Memory B cell (primary cell): ENCODE measurements at places on chromosomes 6 and 20.

DNA sequence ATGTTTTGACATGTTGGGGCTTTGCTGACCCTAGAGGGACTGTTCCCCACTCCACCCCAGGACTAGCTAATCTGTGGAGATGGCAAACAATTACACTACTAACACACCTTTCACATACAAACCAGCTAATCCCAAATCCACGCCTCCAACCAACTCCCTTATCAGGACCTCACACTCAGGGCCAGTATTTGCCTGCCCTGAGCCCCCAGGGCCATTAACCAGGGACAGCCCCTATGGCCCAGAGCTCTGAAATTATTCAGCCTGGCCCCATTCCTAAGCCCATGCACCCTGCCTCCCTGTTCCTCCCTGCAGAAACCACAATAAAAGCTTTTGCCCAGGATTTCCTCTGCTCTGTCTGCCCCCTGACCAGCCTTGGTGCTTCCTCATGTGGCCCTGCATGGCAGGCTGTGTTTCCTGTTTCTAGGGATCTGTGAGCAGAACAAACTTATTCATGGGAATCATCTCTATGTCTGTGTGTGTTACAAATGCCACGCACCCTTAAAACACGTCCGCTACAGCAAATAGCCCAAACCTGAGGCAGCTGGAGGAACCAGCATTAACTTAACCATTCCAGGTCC, 121.2 kb downstream of the PXDC1 start:
- no peak for DNase-seq

DNA sequence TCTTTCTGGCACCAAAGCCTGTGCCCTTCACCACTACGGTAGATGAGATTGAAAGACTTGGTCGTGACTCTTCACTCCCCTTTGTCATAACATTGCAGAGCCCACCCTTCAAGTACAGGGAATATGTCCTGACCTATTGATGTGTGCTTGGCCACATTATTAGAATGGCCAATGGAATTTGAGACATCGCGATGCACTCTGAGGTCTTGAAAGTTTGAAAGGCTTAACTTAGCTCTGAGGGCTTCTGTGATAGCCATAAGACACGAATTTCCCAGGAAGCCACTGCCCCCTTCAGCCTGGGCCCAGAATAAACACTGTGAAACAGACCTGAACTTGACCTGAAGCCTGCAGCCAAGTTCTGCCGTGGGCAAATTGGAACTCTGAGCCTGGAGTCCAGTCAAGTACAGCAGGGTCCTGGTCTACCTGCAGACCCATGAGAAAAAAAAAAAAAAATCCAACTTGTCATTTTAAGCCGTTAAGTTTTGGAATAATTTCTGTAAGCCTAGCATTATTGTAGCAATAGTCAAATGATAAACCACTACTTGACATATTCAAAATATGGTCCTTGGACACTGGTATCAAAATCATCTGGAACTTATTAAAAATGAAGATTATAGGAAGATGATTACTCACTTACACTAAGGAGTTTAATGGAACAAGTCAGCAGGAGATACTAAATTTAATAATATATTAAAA, 36.9 kb upstream of the TRAF3IP2 start:
- DNase-seq = no peak

DNA sequence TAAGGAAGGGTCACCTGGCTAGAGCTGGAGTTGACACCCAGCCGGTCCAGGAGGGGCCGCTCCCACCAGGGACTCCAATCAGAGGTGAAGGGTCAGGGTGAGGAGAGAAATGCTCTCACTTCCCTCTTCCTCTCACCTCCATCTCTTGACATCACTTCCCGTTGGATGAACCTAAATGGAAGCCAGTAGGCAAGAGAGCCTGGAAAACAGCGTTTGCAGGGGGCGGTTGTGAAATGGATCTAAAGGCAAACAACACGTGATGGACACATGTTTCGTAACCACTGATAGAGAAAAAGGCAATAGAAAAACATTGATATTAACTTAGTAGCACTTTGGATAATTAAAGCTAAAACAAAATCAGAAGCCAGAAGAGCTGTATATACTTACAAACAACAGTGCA, 105.6 kb upstream of the FOXA2 start:
- DNase-seq = no peak

- no peak for DNase-seq
Observed at GRCh38 chr20:8851446-8851845, 217.4 kb upstream of the PLCB4 start.

DNA sequence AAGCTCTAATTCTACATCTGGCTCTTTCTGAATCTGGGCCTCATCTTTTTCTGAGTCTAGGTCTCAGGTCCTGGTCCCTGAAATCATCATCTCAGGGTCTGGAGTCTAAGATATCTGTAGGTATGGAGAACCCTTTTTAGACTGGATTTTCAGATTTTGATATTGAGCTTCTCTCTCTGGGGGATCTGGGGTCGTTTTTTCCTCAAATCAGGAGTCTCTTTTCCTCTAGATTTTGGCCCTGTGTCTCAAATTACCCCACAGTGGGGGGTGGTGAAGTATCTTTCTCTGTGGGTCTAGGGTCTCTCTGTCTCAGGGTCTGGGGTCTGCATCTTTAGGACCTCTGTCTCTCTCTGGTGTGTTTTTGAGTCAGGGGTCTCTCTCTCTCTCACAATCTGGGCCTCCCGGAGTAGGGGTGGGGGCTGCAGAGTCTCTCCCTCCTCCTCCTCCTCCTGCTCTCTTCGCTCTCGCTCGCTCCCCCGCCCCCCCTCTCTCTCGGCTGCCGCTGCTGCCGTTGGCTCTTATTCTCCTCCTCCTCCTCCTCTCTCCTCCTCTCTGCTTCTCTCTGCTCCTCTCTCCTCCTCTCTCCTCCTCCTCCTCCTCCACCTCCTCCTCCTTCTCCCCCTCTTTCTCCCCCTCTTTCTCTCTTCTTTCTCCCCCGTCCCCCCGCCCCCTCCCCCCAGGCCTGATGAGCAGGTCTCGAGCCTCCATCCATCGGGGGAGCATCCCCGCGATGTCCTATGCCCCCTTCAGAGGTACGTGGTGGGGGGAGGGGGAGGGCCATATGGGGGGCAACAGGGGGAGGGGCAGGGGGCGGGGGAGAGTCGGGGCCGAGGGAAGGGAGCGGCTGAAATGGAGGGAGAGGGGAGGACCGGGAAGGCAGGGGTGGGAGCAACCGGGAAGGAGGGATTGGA, at the start of gene SYNGAP1:
Gene SYNGAP1 (plus strand): TSS at position 486 of the 911 bp plus-strand sequence. CDS start 200 bp downstream, at position 686.
- no peak for DNase-seq

- DNase-seq = no peak
Observed at GRCh38 chr6:22825210-22825609, 255.8 kb downstream of the HDGFL1 start.

- DNase-seq = peak; percentile 59
Observed at GRCh38 chr20:32278199-32278643, 770 bp downstream of the KIF3B start.

DNA sequence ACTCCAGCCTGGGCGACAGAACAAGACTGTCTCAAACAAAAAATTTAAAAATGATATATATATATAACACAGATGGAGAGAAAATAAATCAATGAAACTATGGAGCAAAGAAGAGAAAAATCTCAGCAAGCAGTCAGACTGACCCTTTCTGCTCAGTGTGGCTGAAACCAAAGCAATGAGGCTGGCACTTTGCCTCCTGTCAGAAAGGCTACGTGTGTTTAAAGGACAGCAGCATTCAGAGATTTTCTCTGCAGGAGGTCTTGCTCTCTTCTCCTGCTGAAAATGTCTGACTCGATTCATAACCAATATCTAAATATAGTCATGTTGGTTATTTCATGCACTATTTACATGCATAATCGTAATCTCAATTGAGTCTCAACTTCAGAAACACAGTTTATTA, 527.0 kb upstream of the JARID2 start:
- no peak for DNase-seq

DNA sequence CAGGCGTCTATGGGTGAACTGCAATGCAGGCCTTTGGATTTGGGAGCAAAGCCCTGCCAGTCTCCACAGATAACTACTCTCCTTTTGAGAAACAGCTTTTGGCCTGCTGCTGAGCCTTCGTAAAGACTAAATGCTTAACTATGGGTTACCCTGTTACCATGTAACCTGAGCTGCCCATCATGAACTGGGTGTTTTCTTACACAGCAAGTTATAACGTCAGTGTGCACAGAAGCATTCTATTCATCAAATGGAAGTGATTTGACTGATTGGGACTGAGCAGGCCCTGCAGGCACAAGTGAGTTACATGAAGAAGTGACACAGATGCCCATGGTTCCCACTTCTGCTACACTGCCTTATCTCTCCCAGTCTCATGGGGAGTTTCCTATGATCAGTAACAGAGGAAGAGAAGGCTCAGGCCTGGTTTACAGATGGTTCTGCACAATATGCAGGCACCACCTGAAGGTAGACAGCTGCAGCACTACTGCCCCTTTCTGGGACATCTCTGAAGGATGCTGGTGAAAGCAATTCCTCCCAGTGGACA, 319.1 kb downstream of the CD83 start:
- DNase-seq = no peak

DNA sequence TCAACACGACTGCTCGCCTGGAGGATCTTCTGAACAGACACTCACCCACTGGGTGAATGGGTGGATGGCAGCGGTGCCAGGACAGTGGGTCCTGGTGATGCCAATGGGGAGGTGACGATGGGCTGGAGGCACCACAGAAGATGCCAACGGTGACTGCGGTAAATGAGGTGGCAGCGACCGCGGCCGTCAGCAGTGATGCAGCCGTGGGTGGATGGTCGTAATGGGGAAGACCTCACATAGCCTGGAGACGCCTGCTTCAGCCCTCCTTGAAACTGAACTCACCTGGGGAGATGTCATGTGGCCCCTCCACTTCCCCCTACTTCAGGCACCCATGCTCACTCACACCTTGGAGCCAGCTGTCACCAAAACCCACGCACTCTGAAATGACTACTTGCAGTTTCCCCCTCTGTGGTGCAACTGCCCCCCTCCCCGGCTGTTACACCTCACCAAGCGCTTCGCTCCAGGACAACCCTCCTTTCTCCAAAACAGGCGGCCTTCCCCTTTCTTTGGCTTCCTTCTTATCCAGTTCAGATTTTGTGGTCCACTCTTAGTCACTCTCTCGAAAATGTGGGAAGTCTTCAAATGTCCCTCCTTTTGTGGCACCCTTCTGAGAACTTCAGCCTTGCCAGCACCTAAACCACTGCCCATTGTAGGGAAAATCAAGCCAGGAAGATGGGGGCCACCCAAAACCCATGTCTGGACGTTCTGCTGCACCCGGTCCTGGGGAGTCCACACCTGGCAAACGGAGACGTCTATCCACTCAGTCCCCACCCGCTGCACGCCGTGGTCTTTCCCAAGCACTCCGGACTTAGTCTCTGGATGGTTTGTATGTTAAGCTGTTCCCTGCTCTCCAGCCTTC, 10.4 kb upstream of the ABHD16B start:
- DNase-seq = no peak

- no peak for DNase-seq
Observed at GRCh38 chr6:17007749-17008148, 94.1 kb upstream of the STMND1 start.

DNA sequence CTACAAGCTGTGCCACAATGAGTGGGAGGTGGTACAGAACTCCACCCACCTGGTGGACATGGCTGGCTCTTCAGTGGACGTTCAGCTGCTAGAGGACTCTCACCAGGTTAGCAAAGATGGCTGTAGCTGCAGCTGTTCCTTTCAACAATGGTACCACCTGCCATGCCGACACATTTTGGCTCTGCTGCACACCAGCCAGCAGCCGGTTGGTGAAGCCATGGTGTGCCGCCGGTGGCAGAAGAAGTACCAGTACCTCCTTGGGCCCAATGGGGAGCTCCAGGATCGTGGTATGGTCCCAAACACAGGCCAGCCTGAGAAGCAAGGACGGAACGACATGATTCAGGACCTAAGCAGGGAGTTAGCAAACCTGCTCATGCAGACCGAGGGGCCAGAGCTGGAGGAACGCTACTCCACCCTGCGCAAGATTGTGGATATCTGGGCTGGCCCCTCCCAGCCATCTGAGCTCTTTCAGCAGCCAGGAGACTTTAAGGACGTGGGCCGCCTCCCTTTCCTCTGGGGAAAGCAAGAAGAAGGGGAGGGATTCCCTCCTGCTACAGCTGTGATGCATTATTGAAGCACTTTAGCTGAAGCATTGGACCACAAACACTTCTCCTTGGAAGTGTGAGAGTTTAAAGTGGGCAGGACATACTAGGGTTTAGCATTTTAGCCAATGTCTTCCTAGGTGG, 2.8 kb upstream of the ZSWIM1 start:
- no peak for DNase-seq

DNA sequence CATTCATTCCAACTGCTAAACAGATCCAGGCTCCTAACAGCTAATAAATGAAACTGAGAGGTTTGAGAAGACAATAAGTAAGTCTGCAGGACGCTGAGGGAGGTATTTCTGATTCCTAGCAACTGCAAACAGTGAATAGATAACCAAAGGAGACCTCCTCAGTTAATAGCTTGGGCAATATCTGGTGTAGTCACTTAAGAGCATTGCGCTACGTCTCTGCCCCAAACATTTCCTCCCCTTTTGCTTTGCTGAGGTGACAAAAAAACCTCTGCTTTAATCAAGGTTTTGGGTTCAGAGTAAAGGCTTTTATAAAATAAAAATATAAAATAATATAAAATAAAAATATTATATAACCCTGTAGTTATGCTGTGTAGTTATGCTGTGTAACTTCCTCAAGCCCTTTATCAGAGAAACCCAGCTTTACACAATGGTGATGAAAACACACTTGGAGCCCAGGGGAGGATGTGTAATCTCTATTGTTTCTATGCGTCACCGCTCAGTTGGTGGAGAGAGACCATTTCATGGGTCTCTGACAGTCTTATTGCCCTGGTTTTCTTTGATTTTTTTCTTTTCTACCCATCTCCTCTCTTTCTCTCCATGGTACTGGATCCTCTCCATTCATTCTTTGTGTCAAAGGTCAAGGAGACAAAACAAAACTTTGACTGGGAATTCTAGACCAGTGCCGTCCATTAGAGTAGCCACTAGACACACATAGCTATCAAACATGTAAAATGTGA, 18.9 kb upstream of the CALHM5 start:
- no peak for DNase-seq

DNA sequence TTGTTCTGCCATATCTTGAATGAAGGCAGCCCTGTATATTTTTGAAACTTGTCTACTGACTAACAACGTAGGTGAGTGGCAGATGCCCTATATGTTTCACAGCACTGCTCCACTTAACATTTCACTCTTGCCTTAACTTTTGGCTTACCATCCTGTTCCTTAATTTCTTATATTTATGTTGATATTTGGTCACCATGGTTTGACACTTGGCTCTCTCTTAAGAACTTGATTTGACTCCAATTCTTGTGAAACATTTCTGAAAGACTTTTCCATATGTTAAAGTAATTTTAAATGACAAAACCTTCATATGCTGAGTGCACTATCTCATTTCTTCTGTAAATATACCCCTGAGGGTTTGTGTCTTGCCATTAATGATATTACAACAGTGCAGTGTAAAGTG, 434.3 kb upstream of the IMPG1 start:
- DNase-seq = no peak

DNA sequence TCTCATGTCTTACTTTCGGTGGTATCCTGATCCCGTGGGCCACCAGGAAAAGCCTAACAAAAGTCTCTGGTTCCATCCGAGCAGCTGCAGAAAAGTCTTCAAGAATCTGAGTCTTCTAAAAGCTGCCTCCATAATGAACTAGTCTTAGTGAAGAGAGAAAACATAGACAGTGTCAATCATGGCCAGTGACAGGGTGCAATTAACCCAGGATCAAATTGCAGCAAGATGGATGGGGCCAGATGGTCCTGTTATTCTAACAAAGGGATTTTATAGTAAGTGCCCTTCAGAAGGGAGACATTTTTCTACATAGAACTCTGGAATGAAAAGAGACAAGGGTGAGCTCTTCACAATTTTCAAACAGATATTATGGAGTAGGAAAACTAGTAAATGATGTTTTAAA, 281.6 kb upstream of the ZFP64 start:
- DNase-seq = no peak
